ENCODE measurements at places on chromosomes 1 and 21.

DNA sequence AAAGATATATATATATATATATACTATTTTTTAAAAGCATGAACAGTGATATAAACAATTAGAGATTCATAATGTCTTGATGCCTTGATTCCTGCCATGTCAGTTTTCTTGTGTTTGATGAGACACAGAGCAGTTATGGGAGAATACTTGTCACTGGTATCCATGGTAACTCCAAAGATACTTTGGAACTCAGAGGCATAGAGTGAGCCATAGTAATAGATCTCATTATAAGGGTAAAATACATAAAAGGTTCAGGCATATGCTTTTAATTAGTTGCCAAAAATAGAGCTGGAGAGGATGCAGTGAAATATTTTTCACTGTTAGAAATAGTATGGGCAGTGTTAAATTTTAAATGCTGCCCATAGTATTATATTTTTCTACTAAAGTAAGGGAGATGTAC, 134.1 kb downstream of the SYT14 start:
- peak; percentile 30 for DNase-seq

DNA sequence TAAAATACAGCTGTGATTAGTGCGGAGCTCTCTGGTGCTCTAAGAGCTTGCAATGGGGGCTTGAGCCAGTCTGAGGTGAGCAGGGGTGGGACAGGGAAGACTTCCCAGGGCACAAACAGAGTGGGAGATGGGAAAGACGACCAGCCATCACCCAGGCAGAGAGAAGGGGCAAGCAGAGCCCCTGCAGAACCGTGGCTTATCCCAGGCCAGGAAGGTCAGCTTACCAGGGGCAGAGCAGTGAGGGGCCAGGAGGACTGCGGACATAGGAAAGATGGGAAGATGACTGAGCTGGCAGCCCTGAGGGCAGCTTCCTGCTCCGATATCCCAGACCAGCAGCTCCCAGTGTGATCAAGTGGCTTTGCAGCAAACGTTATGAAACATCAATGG, 55.4 kb upstream of the IFFO2 start:
- DNase-seq: no peak

- no peak for DNase-seq
Observed at GRCh38 chr1:39908534-39908933, 6.8 kb upstream of the MYCL start.

DNA sequence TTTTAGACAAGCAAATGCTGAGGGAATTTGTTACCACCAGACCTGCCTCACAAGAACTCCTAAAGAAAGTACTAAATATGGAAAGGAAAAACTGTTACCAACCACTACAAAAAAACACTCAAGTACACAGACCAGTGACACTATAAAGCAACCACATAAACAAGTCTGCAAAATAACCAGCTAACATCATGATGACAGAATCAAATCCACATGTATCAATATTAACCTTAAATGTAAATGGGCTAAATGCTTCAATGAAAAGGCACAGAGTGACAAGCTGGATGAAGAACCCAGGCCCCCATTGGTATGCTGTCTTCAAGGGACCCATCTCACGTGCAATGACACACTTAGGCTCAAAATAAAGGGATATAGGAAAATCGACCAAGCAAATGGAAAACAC, 529.9 kb upstream of the CAMK1G start:
- no peak for DNase-seq

DNA sequence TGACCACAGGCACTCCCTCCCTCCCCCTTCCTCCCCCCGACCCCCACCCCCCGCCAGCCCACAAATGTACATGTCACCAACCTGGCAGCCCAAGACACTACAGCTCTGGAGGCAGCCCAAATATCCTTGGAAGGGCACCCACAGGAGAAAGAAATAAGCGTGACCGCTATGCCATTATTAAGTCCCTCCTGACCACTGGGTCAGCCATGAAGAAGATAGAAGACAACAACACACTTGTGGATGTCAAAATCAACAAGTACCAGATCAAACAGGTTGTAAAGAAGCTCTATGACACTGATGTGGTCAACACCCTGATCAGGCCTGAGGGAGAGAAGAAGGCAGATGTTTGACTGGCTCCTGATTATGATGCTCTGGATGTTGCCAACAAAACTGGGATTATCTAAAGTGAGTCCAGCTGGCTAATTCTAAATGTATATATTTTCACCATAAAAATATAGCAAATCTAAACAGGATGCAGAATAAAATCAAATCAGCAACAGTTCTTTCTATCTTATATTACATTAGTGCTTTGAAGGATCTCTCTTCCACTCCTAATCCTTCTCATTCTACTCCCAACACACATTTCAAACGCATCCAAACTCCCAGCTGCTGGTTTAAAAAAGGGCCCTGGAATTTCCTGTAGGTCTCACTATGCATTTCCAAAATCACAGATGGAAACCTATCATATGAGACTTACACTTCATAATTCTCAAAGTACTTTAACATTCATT, 77.4 kb upstream of the SLFNL1 start:
- DNase-seq: no peak

Data from HS-5 (cell line).